ENCODE measurements at places on chromosomes 1 and 21. TPM values are rescaled to one million over a fixed set of nuclear protein-coding genes. Genes with fewer than 3 reads are reported as not detected.
A peak's percentile ranks its signal among the peaks of the same experiment; 100 is the strongest.

GRCh38 chr1:197393105-197393504 is 125.1 kb downstream of the CRB1 start:
- no peak for DNase-seq

GRCh38 chr21:28442624-28443023 is 550.1 kb downstream of the LTN1 start:
- DNase-seq, result no peak

DNA sequence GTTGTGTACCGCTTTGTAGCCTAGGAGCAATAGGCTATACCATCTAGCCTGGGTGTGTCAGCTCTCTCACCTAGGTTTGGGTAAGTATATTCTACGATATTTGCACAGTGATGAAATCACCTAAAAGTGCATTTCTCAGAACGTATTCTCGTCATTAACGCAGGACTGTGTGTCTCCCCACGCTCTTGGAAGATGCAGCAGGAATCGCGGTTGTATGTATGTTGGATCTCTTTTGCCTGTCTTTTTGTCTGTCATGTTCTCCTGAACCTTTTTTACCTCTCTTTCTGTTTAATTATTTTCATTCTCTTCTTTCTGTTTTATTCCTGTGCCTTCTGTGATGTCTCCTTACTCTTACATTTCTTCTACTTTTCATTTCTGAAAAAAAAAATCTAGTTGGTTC is 140.5 kb upstream of the COL6A1 start:
- no peak for DNase-seq

DNA sequence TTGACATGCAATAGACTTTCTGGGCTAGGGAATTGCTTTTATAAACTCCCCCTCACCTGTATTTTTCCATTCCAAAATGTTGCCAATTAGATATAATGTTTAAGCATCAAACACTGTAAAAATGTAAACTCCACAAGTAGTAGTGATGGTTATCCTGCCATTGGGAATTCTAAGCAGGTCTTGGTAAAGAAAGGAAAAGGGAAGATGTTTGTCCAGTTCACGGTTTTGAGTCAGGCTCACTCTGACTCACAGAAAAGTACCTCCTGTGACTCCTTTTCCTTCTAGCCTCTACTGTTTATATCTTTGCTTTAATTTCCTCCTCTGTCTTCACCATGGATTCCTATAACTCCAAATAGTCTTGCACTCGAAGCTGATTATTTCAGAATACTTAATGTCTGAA is 19.0 kb upstream of the PTPN14 start:
- DNase-seq, result no peak

DNA sequence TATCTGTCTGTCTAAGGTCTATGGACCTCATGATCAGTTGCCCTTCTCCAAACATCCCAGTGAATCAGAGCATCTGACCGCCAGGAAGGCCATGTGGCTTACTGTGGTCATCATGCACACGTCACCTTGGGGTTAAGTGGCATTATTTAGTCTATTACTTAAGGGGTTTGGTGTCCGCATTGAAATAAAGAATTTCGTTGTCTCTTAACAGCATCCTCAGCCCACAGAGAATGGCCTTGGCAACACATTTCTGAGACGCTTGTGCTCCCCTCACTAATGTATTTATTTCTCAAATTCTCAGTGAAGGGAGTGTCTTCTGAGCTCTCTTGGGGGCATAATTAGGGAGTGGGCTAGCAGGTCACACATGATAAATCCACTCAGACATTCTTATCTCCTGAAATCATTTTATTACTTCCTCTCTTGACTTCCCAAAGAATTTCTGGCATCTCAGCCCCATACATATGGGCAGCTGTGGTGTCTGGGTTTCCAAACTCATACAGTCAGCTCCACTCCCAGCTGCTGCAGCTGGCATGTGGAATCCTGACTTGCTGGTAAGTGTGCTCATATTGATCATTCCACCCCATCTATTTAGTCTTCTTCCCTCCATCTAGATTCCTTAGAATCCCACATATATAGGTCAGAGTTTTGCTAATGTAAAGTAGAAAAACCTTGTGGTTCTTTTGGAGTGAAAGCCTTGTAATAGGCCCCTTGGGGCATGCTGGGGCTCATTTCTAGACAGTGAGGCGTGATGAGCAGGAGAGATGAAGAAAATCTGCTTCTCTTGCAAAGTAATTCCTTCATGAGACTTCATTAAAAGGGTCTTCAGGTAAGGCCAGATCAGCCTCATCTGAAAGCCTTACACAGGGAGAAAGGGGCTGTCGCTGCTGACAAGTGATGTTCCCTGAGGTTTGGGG is 110.5 kb downstream of the HHAT start:
- DNase-seq, result no peak

DNA sequence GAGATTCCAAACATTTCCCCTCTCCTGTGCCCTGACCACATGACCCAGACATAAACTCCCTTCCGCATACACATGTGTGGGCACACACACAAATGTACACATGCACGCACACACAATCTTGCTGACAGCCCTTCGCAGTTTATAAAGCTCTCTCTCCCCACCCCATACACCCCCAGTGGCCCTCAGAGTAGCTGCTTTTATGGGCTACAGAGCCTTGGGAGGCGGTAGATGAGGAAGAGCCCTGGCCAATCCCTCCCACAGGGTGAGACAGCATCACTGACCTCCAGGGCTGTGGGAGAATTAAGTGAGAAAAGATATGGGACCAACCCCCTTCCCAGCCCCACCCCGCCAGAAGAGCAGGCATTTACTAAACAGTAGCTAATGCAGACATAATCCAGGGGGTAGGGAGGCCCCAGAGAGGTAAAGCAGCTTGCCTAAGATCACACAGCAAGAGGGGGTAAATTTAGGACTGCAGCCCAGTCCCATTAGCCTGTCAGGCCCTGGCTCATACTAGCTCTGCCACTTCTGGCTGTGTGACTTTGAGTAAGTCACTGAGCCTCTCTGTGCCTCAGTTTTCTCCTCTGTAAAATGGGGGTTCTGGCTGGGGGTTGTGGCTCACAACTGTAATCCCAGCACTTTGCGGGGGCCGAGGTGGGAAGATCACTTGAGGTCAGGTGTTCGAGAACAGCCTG is 5.1 kb downstream of the SDC3 start:
- no peak for DNase-seq

- DNase-seq, result no peak
These were observed 430.7 kb upstream of the ADAMTS5 start for GRCh38 chr21:27397578-27397977.

Gene TXNIP
- polyA plus RNA-seq, result 53.8 TPM

- DNase-seq, result no peak
These were observed 217.6 kb downstream of the TRABD2B start for GRCh38 chr1:47779613-47780012.

Gene MRAP
- not detected for polyA plus RNA-seq

GRCh38 chr1:52365071-52365745 is 797 bp downstream of the CC2D1B start:
- peak; percentile 43 for DNase-seq

- DNase-seq, result no peak
These were observed 13.3 kb downstream of the KAZN start for GRCh38 chr1:14611792-14612191.

GRCh38 chr1:77631751-77632150 is 50.7 kb downstream of the ZZZ3 start:
- no peak for DNase-seq

DNA sequence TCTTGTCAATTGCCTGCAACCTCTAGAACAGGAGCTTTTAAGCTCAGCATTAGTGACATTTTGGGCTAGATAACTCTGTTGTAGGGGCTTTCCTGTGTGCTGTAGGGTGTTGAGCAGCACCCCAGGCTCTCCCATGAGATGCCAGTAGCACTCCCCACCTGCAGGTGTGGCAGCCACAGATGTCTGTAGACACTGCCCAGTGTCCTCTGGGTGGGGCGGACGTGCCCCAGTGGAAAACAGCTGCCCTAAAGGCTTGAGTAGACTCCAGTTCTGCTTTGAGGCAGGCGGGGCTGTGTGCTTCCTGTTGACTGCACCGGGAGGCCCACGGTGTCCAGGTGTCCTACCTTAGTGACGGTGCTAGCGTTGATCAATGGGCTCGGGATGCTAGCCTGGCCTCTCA is 16.9 kb upstream of the PWP2 start:
- DNase-seq, result no peak

GRCh38 chr1:44505210-44505993 is 100.3 kb downstream of the RNF220 start:
- DNase-seq, result no peak
